ENCODE measurements at places on chromosomes 16 and 17.

DNA sequence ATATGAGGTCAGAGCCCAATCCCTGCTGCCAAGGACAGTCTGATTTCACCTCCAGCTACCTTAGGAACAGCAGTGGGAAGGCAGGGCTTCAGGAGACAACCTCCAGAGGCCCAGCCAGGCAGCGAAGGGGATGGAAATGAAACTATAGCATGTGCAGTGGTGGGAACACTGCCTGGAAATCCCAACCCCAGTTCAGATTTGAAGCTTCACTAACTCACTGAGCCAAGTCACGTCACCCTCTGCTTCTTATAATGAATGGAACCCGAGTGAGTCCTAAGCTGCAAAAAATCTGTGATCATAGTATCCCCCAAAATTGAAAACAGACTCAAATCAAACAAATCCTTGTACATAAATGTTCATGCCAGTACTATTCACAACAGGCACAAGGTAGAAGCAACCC is 36.0 kb upstream of the SLC39A11 start:
- DNase-seq: no peak

DNA sequence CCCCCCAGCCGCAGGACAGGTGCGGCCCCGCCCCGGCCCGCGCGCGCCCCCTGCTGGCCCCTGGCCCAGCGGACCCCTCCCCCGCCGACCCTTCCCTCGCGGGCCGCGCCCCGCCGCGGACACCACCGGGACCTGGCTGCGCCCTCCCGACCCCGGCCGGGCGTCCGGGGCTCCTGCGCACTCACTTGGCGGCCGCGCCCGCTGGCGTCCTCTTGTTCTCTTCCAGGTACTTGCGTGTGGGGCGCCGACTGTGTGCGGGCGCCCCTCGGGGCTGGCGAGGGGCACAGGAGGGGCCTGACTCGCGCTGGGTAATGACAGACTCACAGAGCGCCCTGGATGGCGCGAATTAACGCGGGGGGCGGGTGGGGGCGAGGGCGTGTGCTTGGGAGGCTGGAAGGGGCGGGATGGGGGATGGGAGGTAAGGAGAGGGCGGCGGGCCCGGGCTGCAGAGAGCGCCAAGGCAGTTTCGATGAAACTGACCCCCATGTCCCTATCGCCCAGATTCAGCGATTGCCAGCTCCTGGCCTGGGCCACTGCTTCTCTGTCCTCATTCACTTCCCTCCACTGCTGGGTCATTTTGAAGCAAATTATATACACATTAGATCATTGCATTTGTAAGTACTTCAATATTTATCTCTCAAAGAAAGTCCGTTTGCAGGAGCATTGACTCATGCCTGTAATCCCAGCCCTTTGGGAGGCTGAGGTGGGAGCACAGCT is 445 bp upstream of the DBNDD1 start:
- peak; percentile 78 for DNase-seq

DNA sequence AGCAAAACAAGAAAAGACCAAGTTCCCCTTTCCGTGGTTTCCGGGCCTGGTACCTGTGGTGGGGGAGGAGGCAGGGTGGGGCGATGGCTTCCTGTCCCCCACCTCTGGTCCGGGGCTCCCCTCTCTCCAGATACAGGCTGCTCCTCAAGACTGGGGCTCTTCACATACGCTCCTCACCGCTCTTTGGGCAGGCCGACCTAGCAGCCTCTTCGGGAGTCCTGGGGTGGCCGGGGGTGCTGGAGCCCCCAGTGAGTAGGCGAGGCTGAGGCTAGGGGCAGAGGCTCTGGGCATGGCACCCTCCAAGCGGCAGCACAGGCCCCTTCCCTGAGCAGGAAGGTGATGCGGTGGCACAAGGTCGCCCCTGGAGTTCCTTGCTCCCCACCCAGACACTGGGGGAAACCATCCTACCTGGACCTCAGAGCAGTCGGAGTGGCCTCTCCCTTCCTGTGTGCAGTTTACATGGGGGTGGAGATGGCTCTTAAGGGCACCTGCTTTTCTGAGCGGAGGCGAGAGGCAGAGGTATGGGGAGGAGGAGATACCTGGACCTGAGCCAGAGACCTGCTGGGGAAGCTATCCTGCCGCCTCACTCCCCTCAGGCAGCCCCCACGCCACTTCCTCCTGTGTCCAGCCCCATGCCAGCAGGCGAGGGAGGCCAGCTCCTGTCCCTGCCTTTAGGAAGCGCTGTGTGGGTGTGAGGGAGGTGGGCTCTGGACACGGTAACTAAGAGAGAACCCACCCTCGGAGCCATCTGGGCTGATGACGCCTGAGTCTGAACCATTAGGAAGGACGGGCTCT is 891 bp downstream of the CORO1A start:
- DNase-seq: no peak

DNA sequence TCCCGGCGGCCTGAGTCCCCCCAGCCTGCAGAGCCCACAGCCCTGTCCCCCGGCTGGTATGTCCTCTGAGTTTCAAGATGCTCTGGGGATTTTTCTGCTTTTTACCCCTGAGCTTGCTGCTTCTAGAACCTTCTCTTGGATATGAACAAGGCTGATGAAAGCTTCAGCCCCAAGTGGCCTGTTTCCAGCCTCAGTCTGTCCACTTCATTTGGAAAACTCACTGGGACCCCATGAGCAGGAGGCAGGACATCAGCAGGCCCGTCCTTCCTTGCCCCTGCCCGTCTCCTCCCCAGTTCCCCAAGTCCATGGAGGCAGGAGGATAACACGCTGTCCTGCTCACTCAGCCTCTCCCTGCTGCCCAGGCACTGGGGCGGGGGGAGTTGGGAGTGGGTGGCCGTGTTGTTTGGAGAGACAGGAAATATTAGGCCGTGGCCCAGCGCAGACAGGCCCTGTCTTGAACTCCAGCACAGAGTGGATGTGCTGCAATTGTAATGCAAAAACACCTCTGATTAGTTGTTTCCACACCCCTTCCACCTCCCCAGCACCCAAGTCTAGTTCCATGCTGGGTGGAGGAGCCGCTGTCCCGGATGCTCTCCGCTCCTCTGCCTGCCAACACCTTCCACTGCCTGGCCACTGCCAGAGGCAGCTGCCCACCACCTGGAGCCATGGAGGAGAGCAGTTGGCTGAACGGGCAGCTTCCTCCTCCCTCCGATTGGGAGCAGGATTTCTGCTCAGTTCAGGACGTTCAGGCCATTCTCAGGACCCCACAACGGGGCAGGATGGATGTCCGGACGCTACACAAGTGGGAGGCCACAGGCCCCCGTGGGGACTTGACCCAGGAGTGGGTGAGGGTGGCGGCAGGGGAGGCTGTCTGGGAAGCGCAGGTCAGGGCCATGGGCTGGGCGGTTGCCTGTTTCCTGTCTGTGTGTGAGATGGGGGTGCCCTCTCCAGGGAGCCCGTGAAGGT is 216.9 kb upstream of the GSE1 start:
- peak; percentile 47 for DNase-seq

DNA sequence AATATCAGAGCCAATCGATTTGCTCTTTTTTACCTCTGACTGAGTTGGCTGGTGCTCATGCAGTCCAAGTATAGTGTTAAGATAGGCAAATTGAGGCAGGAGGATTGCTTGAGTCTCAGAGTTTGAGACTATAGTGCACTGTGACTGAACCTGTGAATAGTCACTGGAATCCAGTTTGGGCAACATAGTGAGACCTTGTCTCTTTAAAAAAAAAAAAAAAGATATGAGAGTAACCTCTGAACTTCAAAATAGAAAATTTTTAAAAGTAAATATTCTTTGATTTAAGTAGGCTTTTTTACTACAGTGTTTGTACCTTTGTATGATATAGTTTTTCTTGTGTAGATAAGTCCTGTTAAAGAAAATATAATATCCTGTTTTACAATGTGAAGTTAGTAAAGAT is 3.4 kb downstream of the CCP110 start:
- DNase-seq: no peak

DNA sequence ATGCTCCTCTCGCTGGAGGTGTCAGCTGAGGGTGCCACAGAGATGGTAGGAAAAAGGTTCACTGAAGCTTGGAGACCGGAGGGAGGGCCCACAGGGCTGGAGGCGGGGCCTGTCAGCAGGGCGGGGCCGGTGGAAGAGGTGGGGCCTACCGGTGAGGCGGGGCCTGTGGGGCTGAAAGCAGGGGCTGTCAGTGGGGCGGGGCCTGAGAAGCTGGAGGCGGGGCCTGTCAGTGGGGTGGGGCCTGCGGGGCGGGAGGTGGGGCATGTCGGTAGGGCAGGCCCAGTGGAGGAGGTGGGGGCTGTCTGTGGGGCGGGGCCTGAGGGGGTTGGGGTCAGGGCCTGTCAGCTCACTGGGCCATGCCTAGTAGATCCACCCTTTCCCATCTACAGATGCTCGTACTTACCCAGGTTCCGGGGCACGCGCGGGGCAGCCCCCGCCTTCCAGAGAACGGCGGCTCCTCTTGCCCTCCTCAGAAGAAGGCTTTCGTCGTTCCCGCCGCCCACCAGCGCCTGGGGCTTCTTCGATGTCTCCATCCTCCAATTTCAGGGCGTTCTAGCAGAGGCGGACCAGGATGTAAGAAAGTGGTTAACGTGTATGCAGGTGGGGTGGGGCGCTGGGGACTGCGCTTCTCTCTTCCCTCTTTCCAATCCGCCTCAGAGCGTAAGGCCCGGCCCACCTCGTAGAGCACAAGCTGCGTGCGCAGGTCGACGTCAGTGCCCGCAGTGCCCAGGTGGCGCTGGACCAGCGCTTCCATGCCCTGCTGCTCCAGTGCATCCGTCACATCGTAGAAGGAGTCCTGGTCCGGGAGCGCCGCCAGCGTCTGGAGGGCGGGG is 9.8 kb downstream of the TMEM208 start:
- peak; percentile 58 for DNase-seq

GRCh38 chr17:46832331-46832821 is 13.9 kb upstream of the WNT3 start:
- no peak for DNase-seq

DNA sequence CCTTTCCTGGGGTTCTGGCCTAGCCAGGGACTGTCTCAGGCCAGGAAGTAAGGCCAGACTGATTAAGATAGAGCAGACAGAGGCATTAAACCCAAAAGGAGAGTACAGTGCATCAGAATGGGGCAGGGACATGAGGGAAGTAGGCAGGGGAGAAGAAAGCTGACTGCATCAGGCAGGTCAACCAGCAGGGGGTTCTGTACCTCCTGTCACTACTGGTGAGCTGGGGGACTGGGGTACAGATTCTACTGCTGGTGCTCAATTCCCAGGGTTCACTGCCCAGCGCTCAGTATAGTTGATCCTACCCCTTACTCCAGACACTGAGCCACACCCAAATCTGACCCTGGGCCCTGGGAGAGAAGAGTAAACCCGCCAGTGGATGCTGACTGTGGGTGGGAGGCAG is 12.9 kb upstream of the MTMR4 start:
- no peak for DNase-seq
